ENCODE measurements at places on chromosomes 12 and 14.

DNA sequence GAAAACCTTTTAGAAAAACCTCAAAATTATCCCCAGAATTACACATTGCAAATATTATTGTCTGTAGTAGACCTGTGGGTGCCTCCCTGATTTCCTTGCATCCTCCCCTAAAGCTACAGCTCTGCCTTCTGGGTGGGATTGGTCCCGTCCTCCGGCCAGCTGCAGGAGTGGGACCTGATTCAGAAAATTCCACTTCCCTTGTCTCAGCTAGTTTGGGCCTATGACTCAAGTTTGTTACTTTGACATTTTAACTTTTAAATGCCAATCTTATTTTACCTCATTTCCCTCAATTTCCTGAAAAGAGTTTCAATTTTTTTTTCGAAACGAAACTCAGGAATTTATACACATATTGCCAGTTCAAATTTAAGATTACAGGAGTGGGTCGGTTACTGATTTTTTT is 13.2 kb upstream of the SLC41A2 start:
- no peak for DNase-seq

GRCh38 chr12:47576289-47576945 is 129.4 kb downstream of the RPAP3 start:
- peak; percentile 12 for DNase-seq

GRCh38 chr12:82966001-82966559 is 279.4 kb downstream of the TMTC2 start:
- no peak for DNase-seq

- DNase-seq: no peak
These were observed 65.3 kb downstream of the IQSEC3 start for GRCh38 chr12:131732-132495.

GRCh38 chr12:90979019-90979418 is 24.0 kb upstream of the CCER1 start:
- no peak for DNase-seq

- DNase-seq: no peak
These were observed 206.5 kb downstream of the SSPN start for GRCh38 chr12:26401874-26402273.

GRCh38 chr14:51981218-51981854 is 8.0 kb upstream of the RTRAF start:
- no peak for DNase-seq

- no peak for DNase-seq
These were observed 22.3 kb upstream of the PLEKHH1 start for GRCh38 chr14:67510836-67511235.

- no peak for DNase-seq
These were observed 90.8 kb upstream of the PTPRQ start for GRCh38 chr12:80353254-80353653.

DNA sequence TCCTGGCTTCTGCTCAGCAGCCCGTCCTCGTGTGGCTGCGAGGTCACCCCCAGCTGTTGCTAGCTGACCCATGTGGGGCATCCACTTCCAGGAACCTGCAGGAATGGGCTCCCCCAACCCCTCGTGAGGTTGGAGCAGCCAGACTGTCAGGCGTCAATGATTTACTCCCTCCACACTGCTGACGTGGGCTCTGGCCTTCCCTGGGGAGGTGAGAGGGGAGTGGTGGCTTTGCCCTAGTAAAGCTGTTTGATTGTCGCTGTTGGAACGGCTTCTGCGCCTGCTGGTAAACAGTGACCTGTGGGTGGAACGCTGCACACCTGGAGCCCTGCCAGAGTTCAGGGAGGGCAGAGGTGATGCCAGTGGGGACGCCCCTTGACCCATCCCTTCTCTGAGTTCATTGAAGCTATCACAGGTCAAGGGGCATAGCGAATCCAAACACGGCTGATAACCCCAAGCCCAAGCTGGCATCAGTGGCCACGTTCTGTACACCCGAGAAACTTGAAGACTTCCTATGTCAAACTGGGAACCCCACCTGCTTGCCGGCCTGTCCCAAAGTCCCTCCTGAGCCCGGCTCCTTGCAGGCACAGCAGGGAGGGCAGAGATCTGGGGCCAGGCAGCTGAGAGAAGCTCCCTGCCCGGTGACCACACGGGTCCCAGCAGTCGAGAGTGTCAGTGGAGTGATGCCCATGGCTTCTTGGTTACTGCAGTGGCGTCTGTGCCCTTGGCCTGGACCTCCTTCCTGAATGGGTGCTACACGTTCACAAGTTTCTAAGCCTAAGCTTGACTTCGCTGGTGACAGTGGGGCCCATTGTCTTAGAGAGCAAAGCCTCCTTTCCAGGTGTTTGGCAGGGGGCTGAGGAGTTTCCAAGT is 2.7 kb downstream of the ASPG start:
- DNase-seq: no peak

DNA sequence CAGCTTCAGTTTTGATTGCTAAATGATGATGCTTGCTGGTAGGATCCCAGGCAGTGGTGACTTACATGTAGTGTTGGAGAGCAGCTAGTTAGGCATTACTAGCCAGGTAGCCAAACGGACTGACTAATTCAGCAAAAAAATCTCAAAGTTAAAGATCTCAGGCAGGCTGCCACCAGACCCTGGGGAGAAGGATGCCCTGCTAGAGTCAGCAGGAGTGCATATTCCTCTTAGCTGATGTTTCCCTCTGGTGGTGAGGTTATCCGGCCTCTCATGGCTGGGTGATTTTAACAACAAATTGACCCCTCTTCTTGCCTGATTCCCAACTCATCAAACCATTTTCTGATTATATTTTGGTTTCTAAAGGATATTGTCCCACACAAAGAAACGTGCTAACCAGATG is 2.8 kb downstream of the EFS start:
- no peak for DNase-seq

DNA sequence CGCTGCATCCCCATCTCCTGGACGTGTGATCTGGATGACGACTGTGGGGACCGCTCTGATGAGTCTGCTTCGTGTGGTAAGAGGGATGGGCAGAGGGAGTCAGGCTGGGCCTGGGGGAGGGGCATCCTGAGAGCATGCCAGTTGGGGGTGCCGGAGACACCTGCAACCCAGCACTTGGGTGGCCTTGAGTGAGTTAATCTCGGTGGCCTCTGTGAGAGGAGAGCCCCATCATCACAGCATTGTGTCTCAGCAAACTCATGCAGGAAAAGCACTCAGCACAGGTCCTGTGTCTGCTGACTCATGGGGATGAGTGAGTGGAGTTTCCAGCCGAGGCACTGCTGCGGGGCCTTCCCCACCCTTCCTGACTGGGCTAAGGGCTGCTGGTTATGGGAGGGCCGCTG is 19.6 kb upstream of the LRP1-AS start:
- no peak for DNase-seq

- no peak for DNase-seq
These were observed 21.4 kb upstream of the ADGRD1 start for GRCh38 chr12:130932061-130932930.

DNA sequence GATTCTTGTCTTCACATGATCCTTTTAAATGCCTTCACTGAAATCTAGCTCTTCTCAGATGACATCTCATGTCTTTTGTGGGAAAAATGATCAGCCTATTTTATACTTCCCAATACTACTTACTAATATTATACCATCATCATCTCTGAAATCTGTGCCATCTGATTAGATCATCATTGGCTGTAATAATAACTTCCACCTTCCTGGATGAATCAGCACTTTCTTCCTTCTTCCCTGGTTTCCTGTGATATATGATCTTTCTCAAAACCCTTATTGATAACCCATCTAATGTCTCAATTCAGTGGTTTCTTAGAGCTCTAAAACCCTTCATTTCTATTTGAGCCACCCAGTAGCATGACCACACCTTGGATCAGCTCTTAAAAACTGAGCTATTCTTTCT is 30.9 kb downstream of the GPR137C start:
- no peak for DNase-seq

GRCh38 chr14:50357753-50358395 is 38.8 kb downstream of the CDKL1 start:
- no peak for DNase-seq

DNA sequence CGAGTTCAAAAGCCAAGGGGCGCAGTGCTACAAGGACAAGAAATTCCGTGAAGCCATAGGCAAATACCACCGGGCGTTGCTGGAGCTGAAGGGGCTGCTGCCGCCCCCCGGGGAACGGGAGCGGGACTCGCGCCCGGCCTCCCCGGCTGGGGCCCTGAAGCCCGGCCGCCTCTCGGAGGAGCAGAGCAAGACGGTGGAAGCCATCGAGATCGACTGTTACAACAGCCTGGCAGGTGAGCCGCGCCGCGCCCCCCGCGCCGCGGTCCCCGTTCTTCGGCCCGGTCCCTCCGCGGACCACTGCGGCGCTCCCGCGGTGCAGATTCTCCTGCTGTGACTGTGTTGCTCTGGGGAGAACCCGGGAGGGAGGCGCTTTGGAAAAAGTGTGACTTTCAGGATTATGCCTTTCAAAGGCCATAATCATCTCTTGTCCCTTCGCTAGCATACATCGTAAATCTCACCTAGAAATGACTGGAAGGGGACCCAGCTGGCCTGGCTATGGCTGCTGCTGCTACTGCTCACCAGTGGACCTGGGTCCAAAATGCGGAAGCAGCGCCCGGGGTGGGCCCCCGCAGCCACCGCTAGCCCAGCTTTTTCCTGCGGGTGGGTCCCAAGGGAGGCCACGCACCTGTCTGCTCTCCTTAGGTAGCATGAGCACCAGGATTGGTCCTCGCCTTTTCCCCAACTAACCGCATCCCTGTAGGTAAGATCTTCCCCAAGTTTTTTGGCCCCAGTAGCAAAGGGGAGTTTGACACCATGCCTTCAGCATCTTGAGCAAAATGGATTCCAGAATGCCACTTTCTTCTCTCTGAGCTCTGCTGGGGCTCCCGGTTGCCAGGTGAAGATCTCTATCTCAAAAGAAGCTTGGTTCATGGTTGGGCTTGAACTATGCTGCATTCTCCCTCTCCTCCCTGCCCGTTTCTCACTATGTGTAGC is 853 bp downstream of the TTC9 start:
- DNase-seq: peak; percentile 46

DNA sequence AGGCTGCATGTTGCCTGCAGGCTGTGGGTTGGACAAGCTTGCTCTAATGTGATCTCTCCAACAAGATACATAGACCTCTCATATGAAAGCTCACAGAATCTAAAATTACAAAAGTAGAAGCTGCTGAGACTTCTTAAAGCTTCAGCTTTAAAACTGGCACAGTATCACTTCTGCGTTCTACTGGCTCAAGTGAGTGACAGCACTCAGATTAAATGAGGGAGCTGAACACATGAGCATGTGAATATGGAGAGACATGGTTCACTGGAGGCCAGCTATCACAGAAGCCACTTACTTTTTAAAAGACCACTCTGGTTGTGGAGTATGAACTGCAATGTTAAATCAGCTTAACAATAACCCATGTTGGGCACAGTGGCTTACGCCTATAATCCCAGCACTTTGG is 29.1 kb upstream of the ANO6 start:
- no peak for DNase-seq

- DNase-seq: no peak
These were observed 67.0 kb upstream of the CSRP2 start for GRCh38 chr12:76945867-76946266.

DNA sequence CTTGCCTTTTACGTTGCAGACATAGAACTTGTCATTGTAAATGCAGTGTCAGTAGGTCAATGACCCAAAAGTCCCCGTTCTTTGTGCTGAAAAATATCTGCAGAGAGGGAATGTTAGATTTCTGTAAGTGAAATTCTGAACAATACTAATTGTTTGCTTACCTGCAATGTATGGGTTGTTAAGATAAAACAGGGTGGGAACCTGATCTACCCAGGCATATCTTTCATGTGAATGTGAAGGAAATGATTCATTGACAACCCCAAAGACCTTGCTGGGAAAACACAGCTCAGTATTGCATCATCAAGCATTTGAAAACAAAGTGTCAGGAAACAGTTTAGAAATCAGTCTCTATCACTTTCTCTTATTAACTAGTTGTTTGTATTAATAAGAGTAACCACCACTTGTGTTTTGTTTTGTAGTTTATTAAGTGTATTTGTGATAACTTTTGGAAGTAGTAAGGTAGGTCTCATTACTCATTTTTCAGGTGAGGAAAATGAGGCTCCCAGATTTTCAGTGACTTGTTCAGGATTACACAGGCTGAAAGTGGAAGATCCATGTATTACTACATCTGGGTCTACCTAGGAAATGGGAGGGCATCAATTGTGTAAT is 57.9 kb upstream of the SLC38A2 start:
- no peak for DNase-seq

- no peak for DNase-seq
These were observed 46.3 kb downstream of the KCNA1 start for GRCh38 chr12:4956054-4956453.

DNA sequence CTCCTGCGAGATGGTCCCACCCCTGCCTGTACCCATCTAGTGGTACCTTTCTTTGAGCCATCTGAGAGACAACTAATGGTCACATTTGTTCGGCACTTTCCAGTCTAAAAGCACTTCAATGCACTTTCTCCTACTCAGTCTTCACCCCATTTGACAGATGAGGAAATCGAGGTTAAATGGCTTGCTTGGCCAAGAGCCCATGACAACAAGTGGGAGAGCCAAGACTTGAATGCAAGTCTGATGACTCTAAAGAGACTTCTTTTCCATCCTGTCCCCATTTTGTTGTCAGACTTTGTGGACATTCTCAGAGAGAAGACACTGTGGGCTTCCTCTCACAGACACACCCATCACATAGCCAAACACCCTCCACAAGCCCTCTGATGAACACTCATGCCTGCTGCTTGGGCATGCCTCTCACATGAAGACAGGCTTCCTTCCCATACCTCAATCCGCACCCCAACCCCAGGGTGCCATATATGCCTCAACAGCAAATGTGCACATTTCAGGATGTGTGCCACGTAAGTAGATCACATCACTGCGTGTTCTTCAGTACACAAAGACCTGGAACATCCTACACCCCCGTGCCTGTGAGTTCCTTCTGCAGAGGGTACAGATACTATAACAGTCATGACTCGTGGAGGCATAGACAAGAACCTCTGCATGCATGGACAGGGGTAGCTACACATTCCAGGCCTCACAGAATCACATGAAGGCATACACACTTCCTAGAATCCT is 805 bp downstream of the MYH7 start:
- no peak for DNase-seq

GRCh38 chr14:74514471-74514941 is 20.9 kb downstream of the ISCA2 start:
- no peak for DNase-seq

- DNase-seq: no peak
These were observed 85.1 kb upstream of the DAAM1 start for GRCh38 chr14:59103396-59103795.

GRCh38 chr12:48861111-48861510 is 4.6 kb downstream of the RND1 start:
- no peak for DNase-seq

- DNase-seq: no peak
These were observed 30.0 kb upstream of the WSCD2 start for GRCh38 chr12:108099073-108099472.

DNA sequence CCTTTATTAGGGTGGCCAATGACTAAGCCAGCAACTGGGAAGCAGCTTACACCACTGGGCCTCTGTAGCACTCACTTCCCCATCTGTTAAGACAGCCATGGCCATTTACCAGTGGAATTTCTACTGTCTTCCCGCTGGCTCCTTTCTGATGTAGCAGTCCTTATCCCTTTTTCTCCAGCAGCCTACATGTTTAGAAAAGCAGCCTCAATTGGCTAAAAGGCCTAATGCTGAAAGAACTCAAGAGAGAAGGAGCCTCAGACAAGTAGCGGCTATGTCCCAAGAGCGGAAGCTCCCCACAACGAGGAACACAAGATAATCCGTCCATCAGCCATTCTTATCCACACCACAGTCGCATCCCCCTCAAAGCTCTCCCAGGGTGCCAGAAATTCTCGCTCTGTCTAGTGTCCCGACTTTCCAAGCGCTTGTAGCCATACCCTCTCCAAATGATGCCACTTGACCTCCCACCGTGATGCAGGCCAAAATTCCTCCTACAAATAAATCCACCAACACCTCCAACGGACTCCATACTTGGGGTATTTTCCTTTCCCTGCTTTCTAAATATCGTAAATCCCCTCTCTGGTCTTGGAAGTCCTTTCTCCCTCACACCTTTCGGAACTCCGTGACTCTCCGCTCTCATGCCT is 624 bp downstream of the M6PR start:
- no peak for DNase-seq
